ENCODE measurements at places on chromosomes 2 and 18.

DNA sequence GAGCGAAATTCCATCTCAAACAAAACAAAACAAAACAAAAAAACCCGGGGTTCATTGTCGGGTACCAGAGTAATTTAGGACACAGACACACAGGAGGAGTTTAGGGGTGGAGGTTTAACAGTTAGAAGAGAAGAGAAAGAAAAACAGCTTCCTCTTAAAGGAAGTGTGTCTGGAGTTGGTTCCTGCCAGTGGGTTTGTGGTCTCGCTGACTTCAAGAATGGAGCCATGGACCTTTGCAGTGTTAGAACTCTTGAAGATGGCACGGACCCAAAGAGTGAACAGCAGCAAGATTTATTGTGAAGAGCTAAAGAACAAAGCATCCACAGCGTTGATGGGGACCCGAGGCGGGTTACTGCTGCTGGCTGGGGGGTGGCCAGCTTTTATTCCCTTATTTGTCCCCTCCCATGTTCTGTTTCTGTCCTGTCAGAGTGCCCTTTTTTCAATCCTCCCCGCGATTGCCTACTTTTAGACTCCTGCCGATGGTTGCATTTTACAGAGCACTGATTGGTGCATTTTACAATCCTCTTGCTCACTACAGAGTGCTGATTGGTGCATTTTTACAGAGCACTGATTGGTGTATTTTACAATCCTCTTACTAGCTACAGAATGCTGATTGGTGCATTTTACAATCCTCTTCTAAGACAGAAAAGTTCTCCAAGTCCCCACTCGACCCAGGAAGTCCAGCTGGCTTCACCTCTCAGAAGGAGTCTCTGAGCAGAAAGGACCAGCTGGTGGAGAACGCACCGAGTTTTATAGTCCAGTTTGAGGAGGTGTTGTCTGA lies 28.7 kb upstream of the ATP8B1 start:
- peak overlapping the region; percentile 57 for H3K4me3 ChIP-seq
- no peaks in the 10 kb centered on the region for H3K27me3 ChIP-seq
- H3K27ac ChIP-seq: peak overlapping the region; percentile 61
- H3K4me1 ChIP-seq: peaks cover 3% of the 10 kb centered on the region

GRCh38 chr18:26806224-26806623 lies 59.3 kb downstream of the AQP4 start:
- H3K4me3 ChIP-seq: no peak overlapping the region
- H3K4me1 ChIP-seq: no peaks in the 10 kb centered on the region
- H3K27ac ChIP-seq: no peak overlapping the region
- H3K36me3 ChIP-seq: no peaks in the 10 kb centered on the region
- H3K27me3 ChIP-seq: no peaks in the 10 kb centered on the region

DNA sequence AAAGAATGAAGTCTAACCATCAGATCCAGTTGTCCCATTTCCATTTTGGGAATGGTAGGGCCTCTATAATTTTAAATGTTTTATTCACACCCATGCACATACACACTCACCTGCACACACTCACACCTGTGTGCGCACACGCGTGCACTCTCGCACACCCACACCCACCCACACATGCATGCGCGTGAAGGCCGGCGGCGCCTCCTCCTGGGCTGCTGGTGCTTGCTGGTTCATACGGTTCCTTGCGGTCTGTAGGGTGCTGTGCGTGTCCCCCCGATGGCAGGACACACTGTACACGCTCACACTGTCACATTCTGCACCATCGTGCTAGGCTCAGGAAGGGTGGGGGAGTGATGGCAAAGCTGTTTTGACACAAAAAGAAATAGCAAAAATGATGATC lies 63.2 kb downstream of the TSHZ1 start:
- no peaks in the 10 kb centered on the region for H3K27me3 ChIP-seq
- no peak overlapping the region for H3K4me3 ChIP-seq
- DNase-seq: no peak

- no peak overlapping the region for H3K27ac ChIP-seq
- H3K4me3 ChIP-seq: no peak overlapping the region
- no peaks in the 10 kb centered on the region for H3K27me3 ChIP-seq
- no peaks in the 10 kb centered on the region for H3K36me3 ChIP-seq
- DNase-seq: no peak
These were observed 59.9 kb upstream of the TANK start for GRCh38 chr2:161100211-161100895.

DNA sequence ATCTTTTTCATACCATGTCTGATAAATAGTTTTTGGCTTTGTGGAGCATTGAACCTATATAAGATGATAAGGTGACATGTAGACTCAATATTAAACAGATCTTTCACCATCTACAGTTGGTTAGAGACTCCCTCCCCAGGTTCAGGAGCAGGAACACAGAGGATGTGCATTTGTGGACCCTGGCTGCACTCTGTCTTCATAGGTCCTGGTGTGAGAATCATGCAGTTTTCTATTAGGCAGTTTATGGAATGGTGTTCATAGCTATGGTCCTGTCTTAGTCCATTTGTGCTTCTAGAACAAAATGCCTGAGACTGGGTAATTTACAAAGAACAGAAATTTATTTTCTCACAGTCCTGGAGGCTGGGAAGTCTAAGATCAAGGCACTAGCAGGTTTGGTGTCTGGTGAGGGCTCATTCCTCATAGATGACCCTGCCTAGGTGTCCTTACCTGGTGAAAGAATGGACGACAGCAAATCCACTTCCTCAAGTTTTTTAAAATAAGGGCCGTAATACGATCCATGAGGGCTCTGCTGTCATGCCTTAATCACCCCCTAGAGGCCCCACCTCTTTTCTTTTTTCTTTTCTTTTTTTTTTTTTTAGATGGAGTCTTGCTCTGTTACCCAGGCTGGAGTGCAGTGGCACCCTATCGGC lies 35.3 kb upstream of the FAM98A start:
- H3K36me3 ChIP-seq: no peaks in the 10 kb centered on the region
- peaks cover 17% of the 10 kb centered on the region for H3K4me1 ChIP-seq
- H3K27me3 ChIP-seq: no peaks in the 10 kb centered on the region
- no peak overlapping the region for H3K27ac ChIP-seq
- no peak overlapping the region for H3K4me3 ChIP-seq

DNA sequence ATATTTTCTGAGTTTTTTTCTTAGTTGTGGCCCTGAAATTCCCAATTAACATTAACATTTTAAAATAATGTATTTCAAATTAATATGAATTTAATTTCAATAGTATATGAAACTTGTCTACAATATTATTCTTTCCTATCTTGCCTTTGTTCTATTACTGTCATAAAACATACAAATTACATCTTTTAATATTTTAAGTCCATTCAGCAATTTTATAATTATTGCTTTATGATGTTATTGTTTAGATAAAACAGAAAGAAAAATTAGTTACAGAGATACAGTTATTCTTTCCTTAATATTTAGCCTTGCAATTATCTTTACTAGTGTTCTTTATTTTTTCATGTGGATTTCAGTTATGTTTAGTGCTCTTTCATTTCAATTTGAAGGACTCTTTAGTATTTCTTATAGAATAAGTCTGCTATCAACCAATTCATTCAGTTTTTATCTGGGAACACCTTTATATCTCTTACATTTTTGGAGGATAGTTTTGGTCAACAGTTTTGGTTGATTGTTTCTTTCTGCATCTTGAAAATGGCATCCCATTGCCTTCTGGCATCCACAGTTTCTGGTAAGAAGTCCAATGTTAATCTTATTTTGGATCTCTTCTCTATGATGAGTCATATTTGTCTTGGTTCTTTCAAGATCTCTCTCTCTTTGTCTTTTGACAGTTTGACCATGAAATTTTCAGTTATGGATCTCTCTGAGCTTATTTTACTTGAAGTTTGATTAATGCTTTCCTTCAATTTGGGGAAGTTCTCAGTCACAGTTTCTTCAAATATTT lies 76.9 kb upstream of the CHST9 start:
- no peak for DNase-seq
- no peaks in the 10 kb centered on the region for H3K4me1 ChIP-seq
- no peaks in the 10 kb centered on the region for H3K27me3 ChIP-seq
- H3K36me3 ChIP-seq: no peaks in the 10 kb centered on the region
- H3K27ac ChIP-seq: no peak overlapping the region
- no peak overlapping the region for H3K4me3 ChIP-seq

DNA sequence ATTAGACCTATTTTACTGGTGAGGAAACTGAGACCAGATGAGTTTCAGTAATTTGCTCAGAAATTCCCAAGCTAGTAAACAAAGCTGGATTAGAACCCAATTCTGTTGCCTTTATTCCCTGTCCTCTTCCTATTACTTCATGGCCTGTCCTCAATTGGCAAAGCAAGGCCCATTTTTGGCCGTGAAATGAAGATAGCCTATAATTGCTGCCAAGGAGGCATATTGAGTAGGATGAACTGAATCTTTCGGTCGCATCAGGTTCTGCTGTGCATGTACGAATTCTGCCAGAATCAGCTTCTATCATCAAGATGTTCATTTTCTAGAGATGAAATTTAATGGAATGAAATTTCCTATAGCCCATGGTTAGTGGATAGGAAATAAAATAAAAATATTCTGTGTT lies 1485.2 kb upstream of the PIK3C3 start:
- H3K27me3 ChIP-seq: no peaks in the 10 kb centered on the region
- no peak overlapping the region for H3K4me3 ChIP-seq
- DNase-seq: no peak

GRCh38 chr2:8805278-8806210 lies 31.9 kb downstream of the KIDINS220 start:
- H3K36me3 ChIP-seq: peaks cover 72% of the 10 kb centered on the region
- H3K27ac ChIP-seq: no peak overlapping the region
- no peak for DNase-seq
- no peaks in the 10 kb centered on the region for H3K27me3 ChIP-seq
- H3K4me3 ChIP-seq: no peak overlapping the region

- DNase-seq: peak; percentile 37
- no peaks in the 10 kb centered on the region for H3K36me3 ChIP-seq
- peaks cover 26% of the 10 kb centered on the region for H3K4me1 ChIP-seq
- no peak overlapping the region for H3K4me3 ChIP-seq
- peaks cover 87% of the 10 kb centered on the region for H3K27me3 ChIP-seq
- H3K27ac ChIP-seq: no peak overlapping the region
These were observed 8.5 kb upstream of the PAX3 start for GRCh38 chr2:222307143-222307756.

DNA sequence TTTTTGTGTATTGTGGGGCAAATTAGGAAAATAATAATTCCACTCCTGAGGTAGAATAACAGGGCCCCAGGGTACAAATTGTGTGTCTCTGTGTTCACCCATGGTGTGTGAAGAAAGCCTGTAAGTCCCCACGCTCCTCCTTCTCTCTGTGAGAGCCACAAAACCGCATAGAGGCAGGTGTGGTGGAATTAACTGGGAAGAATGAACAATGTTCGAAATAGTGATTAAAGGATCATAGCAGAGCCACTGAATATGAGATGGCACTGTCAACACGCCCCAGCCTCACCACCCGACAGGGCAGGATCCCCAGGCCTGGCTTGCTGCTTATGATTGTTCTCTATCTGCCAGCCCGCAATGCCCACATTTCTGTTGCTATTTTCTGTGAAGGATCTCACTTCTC lies 14.1 kb downstream of the IL1RN start:
- DNase-seq: no peak
- H3K4me3 ChIP-seq: no peak overlapping the region
- no peaks in the 10 kb centered on the region for H3K4me1 ChIP-seq
- H3K27ac ChIP-seq: no peak overlapping the region

DNA sequence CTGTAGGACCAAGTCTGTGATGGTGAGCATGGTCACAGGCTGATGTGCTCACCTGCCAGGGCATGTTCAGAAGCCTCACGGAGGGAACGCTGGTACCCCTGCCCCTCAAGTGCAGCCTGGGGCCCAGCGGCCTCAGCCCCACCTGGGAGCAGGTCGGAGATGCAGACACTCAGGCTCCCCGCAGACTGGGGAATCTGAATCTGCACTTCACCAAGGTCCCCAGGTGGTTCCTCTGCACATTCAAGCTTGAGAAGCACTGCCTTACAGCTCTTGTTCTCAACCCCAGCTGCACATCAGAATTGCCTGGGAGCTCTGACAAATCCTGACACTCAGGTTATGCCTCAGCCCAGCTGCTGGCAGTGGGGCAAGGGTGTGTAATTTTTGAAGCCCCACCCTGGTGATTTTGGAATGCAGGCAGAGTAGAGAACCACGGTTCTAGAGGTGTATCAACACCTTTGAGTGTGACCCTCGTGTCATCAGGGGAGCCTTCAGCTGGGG lies 54.8 kb downstream of the CRACDL start:
- no peaks in the 10 kb centered on the region for H3K27me3 ChIP-seq
- no peak overlapping the region for H3K27ac ChIP-seq
- H3K4me1 ChIP-seq: no peaks in the 10 kb centered on the region
- no peak overlapping the region for H3K4me3 ChIP-seq
- no peaks in the 10 kb centered on the region for H3K36me3 ChIP-seq

GRCh38 chr2:109679626-109680025 lies 65.5 kb downstream of the SOWAHC start:
- H3K27me3 ChIP-seq: no peaks in the 10 kb centered on the region
- H3K36me3 ChIP-seq: no peaks in the 10 kb centered on the region
- H3K4me1 ChIP-seq: no peaks in the 10 kb centered on the region
- H3K4me3 ChIP-seq: no peak overlapping the region
- DNase-seq: no peak

DNA sequence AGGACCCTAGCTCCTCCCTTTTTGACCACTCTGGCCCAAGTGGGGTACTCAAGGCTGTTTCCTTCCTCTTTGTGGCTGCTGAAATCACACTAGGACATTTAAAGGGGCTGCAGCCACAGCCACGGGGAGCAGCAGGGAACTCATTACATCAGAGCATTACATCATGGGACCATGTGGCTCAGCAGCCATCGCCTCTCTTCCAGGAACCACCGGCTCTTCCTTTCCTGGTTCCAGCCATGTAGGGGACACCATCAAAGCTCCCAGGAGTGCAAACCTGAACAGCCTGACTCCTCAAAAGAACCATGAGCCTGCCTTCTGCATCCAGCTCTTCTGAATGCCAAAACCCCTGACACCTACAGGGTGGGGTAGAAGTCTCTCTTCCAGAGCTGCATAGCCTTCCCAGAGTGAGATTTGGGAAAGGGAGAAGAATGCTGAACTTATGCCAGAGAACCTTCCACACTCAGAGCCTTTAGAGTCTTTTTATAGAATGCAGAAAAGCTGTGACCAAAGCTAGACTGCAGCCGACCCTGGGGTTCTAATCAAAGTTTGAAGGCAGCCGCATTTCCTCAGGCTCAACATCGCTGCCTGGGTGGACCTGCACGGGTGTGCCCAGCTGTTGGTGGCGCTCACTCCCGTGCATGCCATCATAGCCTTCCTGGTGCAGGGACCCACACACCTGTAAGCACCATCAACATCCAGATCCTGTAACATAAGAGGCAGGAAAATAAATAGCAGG lies 121.7 kb downstream of the KLHL29 start:
- H3K36me3 ChIP-seq: no peaks in the 10 kb centered on the region
- no peak overlapping the region for H3K27ac ChIP-seq
- peaks cover 35% of the 10 kb centered on the region for H3K27me3 ChIP-seq
- no peak overlapping the region for H3K4me3 ChIP-seq
- DNase-seq: peak; percentile 59

DNA sequence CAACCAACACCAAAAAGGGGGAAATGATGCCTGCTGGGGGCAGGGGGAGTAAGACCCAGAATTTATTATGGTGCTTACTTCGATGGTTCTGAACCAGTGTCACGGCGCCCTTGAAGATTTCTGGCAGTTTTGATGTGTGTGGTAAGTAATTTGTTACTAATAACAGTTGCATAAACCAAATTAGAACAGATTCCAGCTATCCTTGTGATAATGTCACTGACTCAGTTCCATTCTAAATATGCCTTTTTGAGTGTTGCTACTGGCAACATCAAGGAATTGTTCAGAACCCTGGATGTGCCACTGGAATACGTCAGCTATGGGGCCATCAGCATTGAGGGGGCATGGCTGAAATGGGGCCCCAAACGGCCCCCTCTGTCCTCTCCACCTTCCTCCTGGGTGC lies 11.6 kb downstream of the SAG start:
- H3K4me3 ChIP-seq: no peak overlapping the region
- H3K36me3 ChIP-seq: no peaks in the 10 kb centered on the region
- no peak overlapping the region for H3K27ac ChIP-seq
